NCI-H1436 (cell line): ENCODE measurements at places on chromosomes 2 and 18.

- no peak for DNase-seq
These were observed 20.8 kb upstream of the ZNF396 start for GRCh38 chr18:35397976-35398375.

DNA sequence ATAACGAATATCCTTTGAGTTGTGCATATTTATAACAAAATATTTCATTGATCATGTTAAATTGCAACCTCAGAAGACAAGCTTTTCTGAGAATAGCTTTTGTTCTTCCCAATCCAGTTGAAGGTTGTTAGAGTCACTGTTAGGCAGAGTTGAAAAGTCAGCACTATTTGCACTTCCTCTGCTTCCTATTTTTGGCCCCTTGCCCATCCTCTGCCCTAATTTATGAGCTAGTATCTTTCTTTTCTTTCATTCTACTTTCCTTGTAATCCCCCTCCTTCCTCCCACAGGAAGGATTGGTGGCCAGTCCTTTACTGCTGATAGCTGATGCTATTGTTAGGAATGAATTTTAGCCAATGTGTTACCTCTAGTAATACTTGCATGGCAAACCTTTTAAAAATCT lies 4.9 kb downstream of the RALB start:
- DNase-seq = no peak

GRCh38 chr2:44959855-44960254 lies 18.4 kb downstream of the SIX3 start:
- no peak for DNase-seq

- DNase-seq = no peak
These were observed 85.6 kb downstream of the ASB1 start for GRCh38 chr2:238512247-238512867.

- DNase-seq = no peak
These were observed 47.7 kb downstream of the TTC21B start for GRCh38 chr2:165905854-165906253.

DNA sequence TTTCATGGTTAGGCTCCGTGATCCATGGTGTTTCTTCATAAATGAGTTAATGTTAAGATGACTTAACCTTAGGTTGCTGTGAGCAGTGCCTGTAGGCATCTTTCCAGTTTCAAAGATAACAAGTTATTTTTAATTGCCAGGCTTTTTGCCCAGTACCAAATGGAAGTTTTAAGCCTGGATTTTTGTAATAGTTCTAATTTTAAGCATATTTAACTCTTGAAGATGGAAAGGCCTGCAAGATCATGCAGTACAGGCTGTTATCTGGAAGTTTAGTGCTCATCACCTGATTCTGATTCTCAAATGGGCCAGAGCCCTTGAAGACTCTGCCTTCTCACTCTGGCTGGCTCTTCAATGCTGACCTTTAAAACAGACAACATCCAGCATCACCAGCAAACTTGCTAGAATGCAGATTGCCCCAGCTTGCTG lies 141.3 kb downstream of the NCK2 start:
- no peak for DNase-seq

- DNase-seq = no peak
These were observed 11.8 kb downstream of the COL4A4 start for GRCh38 chr2:227152093-227152766.

DNA sequence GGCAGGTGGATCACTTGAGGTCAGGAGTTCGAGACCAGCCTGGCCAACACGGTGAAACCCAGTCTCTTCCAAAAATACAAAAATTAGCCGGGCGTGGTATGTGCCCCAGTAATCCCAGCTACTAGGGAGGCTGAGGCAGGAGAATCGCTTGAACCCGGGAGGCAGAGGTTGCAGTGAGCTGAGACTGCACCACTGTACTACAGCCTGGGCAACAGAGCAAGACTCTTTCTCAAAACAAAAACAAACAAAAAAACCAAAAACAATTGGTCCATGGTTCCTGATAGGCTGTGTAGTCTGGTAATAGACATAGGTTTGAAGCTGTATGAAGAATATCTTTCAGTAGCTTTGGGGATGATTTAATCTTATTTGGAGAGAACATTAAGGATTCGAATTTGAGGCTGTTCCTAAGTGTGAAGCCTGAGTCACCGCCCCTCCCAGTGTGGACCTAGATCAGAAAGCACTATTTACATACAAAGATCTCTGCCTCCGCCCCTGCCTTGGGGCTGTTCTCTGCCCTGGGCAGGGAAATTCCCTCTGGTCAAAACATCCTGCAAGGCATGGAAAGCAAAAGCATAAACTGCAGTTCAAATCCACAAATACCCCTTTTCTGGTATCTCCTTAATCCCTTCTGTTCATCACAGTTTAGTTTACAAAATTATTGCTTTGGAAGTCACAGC lies 52.8 kb upstream of the PMAIP1 start:
- no peak for DNase-seq
